Placental pericyte (primary cell): ENCODE measurements at places on chromosomes 16 and 17. TPM values are rescaled to one million over a fixed set of nuclear protein-coding genes. Genes with fewer than 3 reads are reported as not detected.

Gene ACSM5
- total RNA-seq, result 0.14 TPM in 1 of 2 replicates, not detected in the other

Gene MYH11
- under 0.01 TPM in 2 replicates for total RNA-seq

Gene YPEL3
- 6.3 and 20.6 TPM in 2 replicates for total RNA-seq

Gene RCVRN
- total RNA-seq, result not detected in 2 replicates

Gene FBXO39
- 0.22 TPM in 1 of 2 replicates, not detected in the other for total RNA-seq

Gene GAS2L2
- not detected in 2 replicates for total RNA-seq

Gene BAHCC1
- 4.6 and 8.0 TPM in 2 replicates for total RNA-seq

Gene FASN
- total RNA-seq, result 165 and 359 TPM in 2 replicates

Gene QRICH2
- total RNA-seq, result 1.8 and 3.4 TPM in 2 replicates

Gene SHCBP1
- total RNA-seq, result 0.66 and 42.1 TPM in 2 replicates

Gene SOST
- total RNA-seq, result not detected in 2 replicates

Gene PRR35
- 0.14 TPM in 1 of 2 replicates, not detected in the other for total RNA-seq
